Stimulated activated CD4-positive, alpha-beta T cell treated with anti-CD3 and anti-CD28 coated beads, TNF-alpha, amount 100 ng/mL, for 24 hours (primary cell): ENCODE measurements at places on chromosomes 7 and 10.
A peak's percentile ranks its signal among the peaks of the same experiment; 100 is the strongest.

DNA sequence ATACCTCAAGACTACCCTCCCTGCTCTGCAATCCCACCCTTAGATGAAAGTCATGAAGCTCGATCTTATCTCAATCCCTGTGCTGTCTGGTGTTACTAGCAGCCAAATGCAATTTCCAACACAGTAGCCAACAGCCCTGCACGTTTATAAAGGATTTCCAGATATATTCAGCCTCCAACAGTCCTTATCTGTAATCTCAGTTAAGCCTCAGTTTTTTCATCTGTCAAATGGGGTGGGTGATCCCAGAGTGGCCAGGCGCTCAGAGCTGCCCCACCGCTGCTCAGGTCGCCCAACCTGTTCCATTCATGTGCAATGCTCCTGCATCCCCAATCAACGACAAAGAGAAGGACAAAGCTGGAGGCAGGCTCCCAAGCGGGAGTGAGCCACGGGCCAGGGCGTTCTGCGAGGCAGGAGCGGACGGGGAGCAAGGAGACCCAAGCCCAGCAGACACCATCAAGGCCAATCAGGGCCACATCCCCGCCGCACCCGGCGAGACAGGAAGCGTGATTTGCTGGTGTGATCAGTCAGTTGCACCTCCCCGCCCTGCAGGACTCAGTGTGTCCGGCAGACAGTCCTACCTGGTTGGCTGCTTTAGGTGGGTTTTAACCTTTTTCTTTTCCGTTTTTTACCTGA is 19.7 kb downstream of the PDGFA start:
- no peak for DNase-seq

- no peak for DNase-seq
These were observed 35.2 kb downstream of the ZNF487 start for GRCh38 chr10:43471935-43472720.

DNA sequence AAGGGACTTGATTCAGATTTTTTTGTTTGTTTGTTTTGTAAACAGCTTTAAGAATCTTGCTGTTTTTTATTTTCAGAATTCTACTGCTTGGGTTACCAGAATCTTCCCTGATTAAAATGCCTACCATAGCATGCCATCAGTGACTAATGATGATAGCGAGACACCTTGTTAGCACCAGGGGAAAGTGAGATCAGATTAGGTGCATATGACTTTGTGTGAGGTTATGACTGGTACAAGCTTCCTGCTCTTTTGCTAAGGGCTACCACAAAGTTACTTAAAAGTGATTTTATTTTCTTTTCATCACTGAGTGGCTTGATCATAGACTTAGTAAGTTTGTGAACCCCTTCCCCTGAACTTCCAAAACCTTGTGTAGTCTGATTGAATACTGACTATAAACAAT is 93.5 kb downstream of the SND1 start:
- DNase-seq, result no peak

- DNase-seq, result no peak
These were observed 29.2 kb downstream of the PRKAG2 start for GRCh38 chr7:151847681-151848081.

- DNase-seq, result no peak
These were observed 121.8 kb downstream of the CD36 start for GRCh38 chr7:80760292-80760691.

DNA sequence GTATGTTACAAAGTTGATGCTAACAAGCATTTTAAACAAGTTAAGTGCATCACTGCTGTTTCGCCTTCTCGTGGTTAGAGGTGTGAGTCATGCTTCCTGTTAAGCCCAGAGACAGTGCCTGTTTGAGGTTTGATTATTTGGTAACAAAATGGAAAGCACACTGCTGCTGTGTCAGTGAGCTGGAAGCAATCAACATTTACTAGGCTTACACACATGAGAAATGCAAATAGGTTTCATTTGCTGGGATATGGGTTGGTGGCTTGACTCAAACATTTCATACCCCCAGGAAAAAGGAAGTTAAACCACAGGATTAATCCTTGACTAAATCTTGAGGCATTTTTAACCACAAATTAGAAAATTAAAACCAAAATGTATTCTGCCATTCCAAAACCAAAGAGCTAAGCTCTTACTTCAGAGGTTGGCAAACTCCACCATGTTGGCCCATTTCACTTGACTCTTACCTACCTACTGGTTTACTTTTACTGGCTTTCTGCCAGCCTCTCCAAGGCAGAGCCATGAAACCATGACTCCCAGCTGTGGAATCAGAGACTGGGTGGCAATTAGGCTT is 139.2 kb downstream of the ETV1 start:
- no peak for DNase-seq

DNA sequence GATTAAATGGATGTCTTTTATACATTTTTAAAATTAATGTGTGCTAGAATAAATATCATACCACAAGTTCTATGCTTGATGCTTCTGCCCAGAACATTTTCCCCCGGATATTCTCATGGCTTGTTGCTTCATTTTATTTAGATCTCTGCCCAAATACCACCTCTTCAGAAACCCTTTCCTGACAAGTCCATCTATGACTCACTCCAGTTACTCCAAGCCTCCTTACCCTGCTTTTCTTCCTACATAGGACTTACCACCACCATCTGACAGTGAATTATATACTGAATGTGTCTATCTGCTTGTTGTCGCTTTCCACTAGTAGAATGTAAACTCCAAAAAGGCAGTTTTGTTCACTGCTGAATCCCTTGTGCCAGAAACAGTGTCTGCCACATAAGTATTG is 19.1 kb upstream of the ERVW-1 start:
- no peak for DNase-seq

GRCh38 chr10:86932674-86933073 is 24.7 kb downstream of the MMRN2 start:
- DNase-seq, result no peak

DNA sequence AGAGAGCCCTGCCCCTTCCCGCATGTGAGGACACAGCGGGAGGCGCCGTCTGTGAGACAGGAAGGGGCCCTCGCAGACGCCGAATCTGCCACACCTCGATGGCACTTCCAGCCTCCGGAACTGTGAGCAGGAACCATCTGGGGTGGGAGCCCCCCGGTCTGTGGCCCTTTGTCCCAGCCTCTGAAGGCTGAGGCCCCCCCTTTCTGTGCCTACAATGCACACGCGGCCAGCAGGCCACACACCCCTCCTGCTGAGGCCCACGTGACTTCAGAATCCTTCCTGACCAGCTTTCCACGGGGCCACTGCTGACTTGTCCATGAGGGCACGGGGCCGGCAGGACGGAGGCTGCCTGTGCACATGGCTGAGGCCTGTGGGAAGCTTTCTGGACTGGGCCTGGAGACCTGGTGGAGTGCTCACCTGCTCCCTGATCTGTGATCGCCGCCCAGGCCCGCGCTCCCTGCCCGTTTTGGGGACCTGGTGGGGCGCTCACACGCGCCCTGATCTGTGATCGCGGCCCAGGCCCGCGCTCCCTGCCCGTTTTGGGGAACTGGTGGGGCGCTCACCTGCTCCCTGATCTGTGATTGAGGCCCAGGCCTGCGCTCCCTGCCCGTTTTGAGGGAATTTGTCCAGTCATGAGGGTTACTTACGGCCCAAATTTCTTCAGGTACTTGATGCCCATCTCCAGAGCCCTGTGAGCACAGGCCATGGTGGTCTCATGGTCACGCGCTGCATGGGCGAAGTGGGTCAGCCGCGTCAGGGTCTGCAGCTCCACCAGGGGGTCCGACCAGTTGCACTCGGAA is 34.3 kb downstream of the CFAP46 start:
- no peak for DNase-seq

- DNase-seq, result no peak
These were observed 14.8 kb upstream of the FLNC start for GRCh38 chr7:128815289-128815942.

- DNase-seq, result no peak
These were observed 52.5 kb upstream of the FRMD4A start for GRCh38 chr10:14383266-14383665.

DNA sequence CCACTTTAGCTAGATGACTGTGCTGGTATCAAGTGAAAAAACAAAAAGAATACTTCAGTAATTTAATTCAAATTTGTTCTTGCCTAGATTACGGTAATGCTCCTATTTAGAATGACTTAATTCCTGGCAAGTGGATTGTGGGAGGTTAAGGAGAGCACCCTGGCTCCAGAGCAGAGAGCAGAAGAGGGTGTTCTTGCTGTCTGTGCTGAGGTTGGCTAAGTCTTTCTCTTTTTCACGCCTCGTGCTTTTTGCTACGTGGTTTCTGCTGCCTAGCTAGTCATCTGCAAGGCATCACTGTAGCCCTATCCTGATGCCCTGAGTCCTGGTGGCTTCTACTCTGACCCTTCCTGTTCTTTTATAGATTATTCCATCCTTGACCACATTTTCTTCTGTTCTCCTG is 101.4 kb downstream of the INSYN2A start:
- DNase-seq, result no peak

DNA sequence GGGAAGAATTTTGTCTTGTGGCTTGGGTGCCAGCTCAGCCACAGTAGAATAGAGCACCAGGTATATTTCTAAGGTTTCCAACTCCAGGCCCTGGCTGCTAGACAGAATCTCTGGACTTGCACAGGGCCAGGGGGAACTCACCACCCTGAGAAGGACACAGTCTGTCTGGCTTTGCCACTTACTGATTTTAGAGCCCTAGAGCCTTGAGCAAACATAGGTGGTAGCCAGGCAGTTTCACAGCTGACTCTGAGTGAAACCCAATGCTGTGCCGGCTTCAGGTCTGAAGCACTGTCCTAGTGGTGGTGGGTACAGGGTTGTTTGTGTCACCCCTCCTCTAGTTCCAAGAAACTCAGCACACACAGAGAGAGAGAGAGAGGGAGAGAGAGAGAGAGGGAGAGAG is 81.6 kb downstream of the TES start:
- DNase-seq, result no peak

DNA sequence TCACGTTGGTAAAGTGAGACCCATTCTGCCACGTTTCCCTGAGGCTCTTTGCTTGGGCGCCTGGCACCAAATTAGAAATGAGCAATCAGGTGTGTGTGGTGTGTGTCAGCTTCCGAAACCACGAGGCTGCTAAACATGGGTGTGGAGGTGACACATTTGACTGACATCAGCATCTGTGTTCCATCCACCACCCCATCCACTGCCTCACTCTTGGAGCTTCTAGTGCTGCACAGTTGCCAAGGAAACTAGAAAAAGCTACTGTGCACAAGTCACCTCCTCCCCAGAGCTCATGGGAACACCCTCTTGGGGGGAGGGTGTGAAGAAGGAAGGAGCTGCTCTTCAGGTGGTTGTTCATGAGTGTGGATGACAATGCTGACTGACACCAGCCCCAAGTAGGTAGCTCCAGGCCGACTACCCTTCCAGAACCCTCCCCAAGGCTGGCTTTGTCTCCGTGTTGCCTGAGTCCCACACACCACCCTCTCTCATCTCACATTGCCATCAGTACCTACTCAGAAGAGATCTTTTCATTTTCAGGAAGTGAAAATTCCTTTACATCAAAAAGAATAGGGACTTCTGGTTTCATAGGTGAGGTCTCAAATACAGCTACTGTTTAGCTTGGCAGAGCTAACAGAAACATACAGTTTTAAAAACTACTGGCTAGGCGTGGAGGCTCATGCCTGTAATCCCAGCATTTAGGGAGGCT is 152.2 kb downstream of the TMEM178B start:
- DNase-seq, result no peak

GRCh38 chr7:33155811-33156210 is 26.4 kb downstream of the BBS9 start:
- DNase-seq, result no peak

DNA sequence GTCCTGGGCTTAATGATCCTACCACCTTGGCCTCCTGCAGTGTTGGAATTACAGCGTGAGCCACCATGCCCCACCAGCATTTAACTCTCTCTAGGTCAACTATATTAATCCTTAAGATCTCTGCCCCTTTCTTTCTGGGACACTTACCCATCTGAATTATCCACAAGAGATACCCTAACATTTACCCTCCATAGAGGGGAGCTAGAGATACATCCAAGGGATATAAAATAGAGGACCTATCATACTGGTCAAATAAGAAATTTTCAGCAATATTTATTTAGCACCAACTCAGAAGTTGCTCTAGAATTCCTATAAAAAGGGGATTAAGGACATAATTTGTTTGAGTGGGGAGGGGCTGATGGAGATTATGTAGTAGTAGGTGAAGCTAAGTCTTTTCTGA is 96.5 kb downstream of the OTUD1 start:
- no peak for DNase-seq

DNA sequence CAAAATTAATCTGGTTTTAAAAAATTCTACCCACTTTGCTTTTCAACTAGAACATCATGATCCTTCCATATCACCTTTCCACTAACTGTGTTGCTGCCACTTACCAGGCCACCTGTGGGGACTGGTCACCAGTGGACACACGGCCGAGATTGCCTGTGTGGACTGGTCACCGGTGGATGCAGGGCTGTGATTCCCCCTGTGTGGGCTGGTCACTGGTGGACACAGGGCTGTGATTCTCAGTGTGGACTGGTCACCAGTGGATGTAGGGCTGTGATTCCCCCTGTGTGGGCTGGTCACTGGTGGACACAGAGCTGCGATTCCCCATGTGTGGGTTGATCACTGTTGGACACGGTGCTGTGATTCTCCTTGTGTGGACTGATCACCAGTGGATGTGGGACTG is 27.0 kb downstream of the UPP1 start:
- DNase-seq, result no peak

DNA sequence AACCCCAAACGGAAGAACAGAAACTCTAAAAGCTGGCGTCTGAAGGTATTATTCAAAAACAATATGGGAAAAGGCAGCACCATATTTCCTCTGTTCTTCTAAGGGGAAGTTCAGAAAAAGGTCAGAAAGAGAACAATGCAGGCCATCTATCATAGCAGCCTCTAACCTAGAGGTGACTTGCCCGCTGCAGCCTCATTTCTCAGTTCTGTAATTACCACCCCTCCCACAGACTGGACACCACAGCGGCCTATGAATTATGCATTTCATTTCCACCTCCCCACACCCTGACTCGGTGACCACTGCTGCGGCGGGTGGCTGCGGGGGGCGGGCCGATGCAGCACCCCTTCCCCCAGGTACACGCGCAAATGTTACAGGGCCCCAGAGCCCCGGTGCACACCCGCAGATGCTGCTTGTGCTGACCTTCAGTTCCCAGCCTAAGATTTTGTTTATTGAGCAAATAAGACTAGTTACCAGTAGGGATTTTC is 125.5 kb downstream of the CLEC2L start:
- DNase-seq, result peak; percentile 19

- no peak for DNase-seq
These were observed 360.4 kb downstream of the CXCL12 start for GRCh38 chr10:44024356-44025116.

DNA sequence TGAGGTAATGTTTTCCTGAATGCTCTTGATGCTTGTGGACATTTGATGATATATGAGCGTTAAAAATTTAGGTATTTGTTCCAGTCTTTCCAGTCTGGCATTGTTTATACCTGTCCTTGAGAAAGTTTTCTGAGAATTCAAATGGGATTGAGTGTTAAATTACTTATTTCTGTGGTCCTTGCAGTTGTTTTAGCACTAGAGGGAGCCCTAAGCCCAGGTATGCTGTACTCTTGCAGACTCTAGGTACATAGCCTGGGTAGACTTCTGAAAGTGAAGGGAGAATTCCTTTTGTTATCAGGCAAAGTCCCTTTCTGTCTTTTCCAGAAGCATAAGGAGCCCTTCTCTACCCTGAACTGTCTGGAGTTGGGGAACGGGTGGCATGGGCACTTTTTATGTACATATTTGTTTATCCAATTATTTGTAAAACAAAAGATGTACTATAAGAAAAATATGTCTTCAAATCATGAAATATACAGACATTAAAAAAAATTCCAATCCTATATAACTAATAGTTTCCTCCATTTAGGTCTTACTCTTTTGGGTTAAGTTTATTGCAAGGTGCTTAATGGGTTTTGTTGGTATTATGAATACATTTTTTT is 262.1 kb downstream of the ATRNL1 start:
- DNase-seq, result no peak
